ENCODE measurements at places on chromosomes 7 and 10. TPM values are rescaled to one million over a fixed set of nuclear protein-coding genes. Genes with fewer than 3 reads are reported as not detected.

The IKZF1 gene
- total RNA-seq: not detected

The PDCD4 gene
- 109 TPM for total RNA-seq

The FAM149B1 gene
- total RNA-seq: 15.6 TPM

The ZWINT gene
- 37.7 TPM for total RNA-seq

The SPDYE3 gene
- total RNA-seq: not detected

The GTPBP4 gene
- 51.5 TPM for total RNA-seq

The CACNB2 gene
- total RNA-seq: not detected

The CSTF2T gene
- total RNA-seq: 8.0 TPM
